ENCODE measurements at places on chromosomes 7 and 10.

GRCh38 chr10:33330543-33331378, 3.7 kb downstream of the NRP1 start:
- peak; percentile 10 for DNase-seq

DNA sequence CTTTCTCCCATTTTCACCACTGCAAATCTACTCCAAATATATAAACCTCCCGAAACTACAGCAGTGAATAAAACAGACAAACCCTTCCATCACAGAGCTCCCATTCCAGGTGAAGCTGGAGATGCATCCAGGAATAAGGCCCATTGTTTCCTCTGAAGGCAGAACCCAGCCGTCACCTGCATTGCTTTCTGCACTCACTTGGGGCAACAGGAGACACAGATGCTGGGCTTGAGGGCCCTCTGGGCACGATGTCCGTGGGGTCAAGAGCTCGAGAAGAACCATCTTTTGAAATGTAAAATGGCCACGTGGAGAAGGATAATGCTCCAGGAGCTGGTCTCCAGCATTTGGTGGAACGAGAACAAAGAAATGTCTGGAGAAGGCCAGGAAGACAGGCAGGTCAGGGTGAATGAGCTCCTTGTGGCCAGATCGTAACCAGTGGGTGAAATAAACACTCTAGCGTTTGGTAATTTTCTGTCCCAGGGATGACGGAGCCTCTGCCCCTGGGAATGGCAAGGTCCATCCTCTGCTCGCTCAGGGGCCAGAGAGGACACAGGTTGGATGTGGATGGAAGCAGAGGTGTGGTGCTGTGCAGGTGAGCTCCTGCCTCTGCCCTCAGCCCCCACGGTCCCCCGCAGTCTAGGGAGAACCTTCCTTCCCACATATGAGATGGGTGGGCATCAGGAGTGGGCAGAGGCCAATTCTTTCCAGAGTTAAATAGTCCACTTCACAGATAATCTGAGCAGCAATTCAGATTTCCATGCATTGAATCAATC, 556.1 kb downstream of the DNAJB6 start:
- DNase-seq, result no peak

DNA sequence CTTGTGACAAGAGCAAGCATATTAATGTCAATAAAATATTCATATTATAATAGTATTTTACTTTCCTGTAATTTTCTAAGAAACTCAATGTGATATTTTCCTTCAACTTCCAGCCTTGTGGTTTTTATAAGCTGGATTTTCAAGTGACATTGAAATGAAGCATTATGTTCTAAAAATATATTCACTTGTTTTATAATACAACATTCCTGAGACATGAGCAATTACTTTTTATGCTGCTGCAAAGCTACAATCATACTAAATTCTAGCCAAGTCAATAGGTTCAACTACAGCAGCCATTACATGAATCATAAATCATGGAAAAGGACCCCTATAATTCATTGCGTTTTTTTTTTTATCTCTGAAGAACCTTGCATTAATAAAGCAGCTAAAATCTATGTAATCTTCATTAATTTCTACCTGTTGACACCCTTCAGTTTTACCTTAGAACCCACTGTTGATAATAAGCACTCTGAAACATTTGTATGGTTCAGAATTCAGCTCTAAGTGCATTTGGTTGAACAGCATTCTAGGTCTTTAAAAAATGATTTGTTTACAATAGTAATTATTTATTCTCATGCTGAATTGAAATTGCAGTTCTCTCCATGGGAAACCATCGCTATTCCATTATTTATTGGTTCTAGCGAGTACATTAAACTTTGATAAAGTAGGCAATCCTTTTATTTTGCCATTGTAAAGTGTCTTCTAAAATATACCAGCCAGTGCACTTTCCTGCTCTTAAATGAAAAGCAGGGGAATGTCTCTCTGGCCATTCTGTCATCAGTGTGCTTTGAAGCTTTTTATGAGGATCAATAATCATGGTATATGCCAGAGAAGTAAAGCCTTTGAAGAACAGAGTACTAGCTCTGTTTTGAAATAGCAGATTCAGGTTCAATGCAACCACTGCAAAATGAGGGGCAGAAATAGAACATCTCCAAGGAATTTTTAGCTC, 132.6 kb downstream of the GNAT3 start:
- no peak for DNase-seq

- no peak for DNase-seq
Observed at GRCh38 chr7:158292948-158293347, 294.7 kb downstream of the PTPRN2 start.

GRCh38 chr10:131041031-131041430, 270.5 kb downstream of the TCERG1L start:
- DNase-seq, result no peak

GRCh38 chr10:121615435-121615793, 17.2 kb upstream of the FGFR2 start:
- no peak for DNase-seq

GRCh38 chr10:45550903-45551786, 121.4 kb downstream of the ZFAND4 start:
- no peak for DNase-seq

DNA sequence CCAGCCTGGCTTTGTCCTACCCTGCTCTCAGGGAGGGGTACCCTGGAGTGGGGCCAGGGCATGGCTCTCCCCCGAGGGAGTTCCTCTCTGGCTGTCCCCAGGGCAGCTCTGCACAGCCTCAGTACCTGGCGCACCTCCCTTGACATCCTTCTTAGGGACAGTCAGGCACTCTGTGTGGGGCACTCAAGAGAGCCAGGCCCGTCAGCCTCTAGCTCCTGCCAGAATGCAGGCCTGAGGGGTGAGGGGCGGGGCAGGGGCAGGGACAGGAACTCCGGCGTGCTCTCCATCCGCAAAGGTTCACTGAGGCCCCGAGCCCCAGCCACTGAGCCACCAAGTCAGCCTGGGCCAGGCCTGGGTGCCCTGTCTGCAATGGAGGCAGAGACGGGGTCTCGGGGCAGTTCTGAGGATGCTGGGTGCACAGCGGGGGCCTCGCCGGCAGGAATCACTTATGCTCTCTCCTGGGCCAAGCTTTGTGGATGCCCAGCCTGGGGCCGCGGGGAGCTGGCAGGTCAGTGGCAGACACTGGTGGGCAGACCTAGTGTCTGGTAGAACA, 10.1 kb downstream of the LIMK1 start:
- DNase-seq, result no peak

GRCh38 chr10:87000491-87000890, 19.6 kb upstream of the FAM25A start:
- DNase-seq, result no peak

DNA sequence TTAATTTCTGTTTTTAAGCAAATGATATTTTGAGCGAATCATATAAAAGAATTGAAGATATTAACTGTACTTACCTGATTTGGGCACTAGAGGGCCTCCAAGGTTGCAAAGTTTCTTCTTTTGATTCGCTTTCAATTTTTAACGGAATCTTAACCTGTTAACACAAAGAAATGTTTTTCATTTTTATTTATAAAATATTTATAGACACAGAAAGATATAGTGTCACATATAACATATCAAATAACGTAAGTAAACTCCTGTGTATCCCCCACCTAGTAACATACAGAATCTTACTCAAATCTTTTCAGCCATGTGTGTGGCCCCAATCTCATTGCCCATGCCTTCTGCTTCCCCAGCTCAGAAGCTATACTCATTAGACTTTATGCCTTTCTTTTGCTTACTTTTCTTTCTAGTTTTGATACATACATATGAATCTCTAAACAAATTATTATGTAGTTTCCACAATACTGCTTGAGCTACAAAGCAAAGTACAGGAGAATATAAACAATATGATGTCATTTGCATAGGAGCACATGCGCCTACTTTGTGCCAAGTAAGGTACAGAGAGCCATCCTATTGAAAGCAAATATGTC, 49.5 kb upstream of the ZPBP start:
- peak; percentile 0 for DNase-seq

DNA sequence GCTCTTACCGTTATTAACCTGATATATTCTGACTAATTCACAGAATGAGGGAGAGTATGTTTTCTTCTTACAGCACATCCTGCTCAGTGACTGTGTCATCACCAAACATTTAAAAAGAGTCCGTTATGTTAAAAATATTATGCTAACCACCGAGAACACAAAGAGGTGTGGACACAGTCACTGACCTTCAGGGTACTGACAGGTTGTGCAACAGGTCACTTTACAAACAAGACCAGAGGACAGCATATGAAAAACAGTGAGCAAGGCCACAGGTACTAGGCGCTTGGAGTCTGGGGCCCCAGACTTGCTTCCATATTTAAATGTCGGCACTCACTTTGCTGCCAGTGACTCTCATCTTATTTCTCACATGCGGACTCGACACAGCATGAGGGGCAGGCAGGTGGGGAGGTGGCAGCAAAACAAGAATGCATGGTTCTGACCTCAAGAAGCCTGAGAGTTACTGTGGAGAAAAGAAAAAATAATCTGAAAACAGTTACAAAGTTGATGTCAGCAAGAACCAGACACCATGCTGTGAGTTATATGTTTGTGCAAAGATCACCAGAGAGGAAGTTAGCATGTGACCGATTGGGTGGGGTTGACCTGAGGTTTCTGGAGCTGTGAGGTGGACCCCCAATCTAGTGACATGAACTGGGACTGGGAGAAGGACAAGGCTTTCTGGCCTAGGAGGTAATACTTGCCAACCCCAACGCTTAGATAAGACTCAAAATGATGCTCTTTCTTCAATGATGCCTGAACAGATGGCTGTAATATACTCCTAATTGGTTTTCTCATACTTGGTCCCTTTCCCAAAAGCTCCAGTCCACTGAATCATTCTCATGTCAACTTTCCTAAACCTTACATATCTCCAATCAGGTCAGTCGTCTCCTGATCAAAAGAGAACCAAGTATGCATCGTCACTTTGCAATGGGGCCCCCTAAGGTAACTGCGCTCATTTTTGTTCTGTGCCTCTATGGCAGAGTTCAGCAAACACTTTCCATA, 102.4 kb downstream of the HIPK2 start:
- DNase-seq, result no peak

DNA sequence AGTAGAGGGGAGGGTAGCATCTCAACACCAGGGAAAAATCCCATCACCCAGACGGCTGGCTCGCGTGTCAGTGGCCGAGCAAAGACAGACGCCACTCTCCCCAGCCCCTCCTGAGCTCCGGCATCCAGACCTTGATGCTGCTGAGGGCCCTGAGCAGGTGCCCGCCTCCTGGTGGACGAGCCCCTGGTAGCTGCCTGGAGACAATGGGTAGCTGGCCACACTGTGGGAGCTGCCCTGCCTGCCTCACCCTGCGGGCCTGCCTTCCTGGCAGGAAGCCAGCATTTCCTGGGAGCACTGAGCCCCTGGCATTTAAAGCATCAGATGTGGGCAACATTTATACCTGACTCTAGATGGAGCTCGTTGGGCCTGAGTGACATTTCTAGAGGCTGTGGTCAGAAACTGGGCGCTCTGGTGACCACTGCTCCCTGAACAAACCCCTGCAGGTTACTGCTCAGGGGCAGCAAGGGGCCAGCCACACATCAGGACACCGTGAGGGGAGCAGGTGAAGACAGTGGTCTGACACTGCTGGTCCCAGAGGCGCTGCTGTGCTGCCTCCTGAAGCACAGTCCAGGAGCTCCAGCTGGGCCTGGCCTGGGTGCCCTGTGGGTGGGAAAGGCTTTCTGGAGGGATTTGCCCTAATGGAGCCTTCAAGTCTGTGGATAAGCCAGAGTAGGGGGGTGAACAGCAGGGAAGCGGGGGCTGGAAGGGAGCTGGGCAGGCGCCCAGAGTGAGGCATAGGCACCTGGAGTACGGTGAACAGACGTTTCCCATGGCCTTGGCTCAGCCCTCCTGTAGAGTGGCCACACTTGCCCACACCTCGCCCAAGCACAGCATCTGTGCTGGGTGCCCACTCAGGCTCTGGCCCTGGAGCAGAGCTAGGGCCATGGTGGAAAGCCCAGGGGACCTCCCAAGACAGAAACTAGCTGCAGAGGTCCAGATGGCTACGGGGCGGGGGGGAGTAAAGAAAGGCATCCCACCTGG, 138.7 kb downstream of the MAPK8 start:
- no peak for DNase-seq

- DNase-seq, result no peak
Observed at GRCh38 chr10:78991187-78991586, 77.6 kb upstream of the ZMIZ1 start.

GRCh38 chr7:124700655-124701054, 64.9 kb downstream of the GPR37 start:
- no peak for DNase-seq

GRCh38 chr10:129120441-129120840, 346.6 kb upstream of the MGMT start:
- DNase-seq, result no peak

DNA sequence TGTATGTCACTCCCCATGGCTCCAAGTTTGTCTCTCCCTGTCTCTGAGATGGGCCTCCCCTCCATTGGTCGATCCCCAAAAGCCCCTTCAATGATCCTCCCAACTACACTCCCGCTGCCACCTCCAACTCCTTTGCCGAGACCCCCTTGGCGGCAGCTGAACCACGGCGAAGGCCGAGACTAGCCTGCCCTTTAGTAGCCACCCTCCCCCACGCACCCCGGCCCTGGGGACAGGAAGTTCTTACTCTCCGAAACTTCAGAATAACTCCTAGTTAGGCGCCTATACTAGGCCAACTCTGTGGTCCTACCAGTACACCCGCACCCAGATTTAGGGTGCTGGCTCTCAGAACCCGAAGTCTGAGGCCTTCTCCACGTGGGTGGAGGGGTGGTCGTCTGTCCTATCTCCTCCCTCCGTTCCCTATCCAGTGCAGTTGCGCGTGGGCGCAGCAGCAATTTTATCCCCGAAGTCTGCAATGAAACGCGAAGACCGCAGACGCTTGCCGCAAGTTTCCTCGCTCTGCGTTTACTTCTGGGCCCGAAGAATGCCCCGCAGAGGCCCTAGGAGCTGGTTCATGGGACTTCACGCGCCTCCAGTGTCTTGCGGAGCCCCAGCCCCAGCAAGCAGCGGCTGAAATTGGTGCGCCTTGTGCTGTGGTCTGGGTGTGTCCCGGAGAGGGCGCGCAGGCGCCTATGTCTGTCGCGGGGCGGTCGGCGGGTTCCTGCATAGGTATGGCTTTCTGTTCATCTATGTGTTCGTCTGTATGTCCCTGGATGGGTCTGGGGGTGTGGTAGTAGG, 82.6 kb upstream of the SLF2 start:
- DNase-seq, result no peak

DNA sequence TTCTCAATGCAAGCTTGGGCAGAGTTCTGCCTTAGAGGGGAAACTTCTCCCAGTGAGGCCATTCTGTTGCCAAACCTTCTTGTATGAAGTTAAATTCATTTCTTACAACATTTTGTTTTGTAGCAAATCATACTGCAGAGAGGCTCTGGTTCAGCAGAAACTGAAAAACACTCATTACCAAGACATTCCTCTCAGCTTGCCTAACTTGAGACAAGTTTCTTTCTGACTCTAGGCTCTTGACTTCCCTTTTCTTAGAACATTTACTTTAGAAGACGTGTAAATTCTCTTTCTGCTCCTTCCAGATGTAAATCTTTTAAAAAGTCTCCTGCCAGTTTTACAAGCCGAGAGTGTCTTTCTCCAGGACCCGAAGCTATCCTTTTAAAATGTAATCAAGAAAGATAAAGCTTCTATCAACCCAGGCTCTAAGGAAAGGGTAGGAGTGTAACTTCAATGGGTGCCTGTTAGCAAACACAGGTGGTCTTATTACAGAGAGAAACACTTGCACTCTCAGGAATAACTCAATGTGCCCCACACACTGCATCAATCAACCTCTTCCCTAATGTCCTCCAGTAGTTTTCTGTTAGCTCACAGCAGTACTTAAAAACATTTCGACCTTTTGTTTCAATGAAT, 80.5 kb upstream of the TAS2R16 start:
- no peak for DNase-seq

GRCh38 chr10:34581801-34582532, 233.1 kb downstream of the PARD3 start:
- DNase-seq, result no peak

Data from NCI-H187 (cell line).